ENCODE measurements at places on chromosomes 1 and 21.

DNA sequence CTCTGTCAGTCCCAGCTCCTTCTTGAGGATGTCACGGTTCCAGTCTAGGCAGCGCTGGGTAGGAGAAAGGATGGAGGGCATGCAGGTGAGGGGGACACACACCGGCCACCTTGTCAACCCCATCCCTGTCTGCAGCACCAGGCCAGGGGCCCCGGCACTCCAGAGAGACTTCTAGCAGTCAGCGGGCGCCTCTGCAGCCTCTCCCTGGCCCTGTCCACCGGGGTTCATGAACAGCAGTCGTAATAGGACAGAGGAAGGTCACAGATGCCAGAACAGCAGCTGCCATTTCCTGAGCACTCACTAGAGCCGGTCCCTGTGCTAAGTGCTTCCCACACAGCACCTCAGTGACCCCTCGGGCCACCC lies 16.3 kb upstream of the SDHB start:
- no peak for DNase-seq

DNA sequence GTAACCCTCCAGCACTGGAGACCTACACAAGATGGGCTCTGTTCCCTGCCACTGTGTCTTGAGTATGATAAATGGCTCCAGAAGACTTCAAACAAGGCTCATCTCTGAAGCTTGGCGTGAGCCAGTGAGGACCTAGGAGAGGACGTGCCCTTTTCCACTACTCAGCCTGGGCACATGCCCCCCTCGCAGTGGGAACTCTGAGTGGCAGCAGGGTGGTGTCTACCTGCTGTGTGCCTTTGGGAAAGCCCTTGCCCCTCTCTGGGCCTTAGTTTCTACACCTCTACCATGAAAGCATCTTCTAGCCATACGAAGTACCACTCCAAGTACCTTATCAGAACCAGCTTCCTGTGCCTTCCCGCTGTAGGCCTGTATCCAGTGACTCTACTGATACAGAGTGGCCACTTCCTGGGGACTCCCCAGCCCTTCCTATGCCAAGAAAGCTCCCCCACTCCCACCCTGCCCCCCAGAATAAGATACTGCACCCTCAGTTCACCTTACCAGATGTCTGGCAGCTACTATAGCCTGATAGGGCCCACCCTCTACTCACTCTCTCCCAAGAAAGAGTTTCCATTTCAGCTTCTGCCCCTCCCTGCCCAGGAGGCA lies 3.1 kb upstream of the MOB3C start:
- no peak for DNase-seq

DNA sequence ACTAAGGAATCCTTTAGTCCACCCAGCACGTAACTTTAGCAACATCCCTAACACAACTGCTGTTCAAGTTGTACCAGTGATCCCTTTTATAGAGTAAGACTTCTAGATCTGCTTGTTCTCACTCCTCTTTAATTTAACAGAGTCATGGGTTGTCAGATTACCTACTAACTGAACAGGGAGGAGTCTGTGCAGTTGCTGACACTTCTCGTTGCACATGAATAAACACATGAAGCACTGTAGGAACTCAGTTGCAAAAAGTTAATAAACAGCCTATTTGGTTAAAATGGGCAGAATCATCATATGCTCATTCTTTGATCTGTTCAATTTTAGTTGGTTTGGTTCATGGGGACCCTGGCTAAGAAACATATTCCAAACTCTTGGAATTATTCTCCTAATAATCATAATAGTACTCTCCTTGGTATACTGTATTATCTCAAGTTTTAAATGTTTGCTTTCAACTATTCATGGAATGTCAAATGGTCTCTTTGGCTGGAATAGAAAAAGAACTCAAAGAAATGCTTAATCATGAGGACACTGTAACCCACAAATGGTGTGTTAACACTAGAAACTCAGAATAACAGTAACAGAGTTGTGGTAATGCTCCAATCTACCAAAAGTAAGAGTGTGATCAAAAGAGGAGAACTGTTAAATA lies 15.6 kb downstream of the PLPPR5 start:
- no peak for DNase-seq

DNA sequence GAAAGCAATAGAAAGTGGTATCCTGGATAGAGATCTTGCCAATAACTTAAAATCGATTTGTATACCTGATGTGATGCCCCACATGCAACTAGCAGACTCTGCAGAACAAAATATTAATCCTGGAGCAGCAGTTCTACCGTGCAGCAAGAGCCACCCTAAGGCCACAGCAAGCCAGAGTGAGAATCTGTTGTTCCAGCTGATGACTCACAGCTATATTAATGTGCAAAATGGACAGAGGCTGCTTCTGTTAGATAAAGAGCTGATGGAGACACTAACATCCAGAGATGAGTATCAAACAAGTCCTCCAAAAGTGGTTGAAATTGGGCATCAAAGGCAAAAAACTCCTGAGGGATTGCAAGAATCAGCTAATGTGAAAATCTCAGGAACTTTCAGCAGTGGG lies 127.8 kb downstream of the MACF1 start:
- DNase-seq, result no peak

- DNase-seq, result no peak
Observed at GRCh38 chr1:71921204-71921603, 361.1 kb downstream of the NEGR1 start.

DNA sequence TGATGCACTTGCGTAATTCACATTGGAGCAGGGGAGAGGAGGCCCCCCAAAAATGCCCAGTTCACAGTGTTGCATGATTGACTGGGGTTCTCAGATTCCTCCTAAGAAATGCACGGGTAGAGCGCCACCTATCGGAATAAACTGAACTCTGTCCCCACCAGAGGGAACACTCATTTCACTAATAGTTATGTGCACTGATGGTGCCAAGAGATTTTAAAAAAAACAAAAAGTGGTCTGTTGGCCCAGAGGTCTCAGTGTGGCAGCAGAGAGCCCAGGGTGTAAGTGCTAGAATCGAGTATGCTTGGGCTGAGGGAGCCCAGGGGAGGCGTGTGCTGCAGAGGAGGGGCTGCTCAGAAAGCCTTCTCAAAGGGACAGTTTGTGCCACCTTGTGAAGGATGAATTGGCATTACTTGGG lies 6.9 kb downstream of the PINK1 start:
- peak; percentile 31 for DNase-seq

DNA sequence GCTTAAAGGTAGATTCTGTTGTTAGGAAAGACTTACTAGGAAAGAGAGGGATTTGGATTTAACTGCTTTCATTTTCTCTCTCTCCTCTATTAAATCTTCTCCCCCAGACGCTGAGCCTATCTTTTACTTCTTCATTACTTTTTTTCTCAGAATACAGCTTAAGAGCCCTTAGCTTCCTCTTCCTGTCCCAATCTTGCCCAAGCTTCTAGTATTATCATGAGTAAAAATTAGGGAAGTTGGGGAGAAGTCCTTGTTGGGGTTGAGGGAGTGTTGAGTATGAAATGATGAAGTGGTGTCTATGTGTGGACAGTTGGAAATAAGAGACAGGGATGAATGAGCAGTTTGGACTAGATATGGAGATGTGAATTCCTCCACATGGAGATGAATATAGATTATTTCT lies 35.0 kb downstream of the ACP6 start:
- no peak for DNase-seq

- peak; percentile 24 for DNase-seq
Observed at GRCh38 chr1:42777852-42778251, 6.9 kb upstream of the TMEM269 start.

- no peak for DNase-seq
Observed at GRCh38 chr1:229192031-229192430, 78.9 kb upstream of the RAB4A start.

DNA sequence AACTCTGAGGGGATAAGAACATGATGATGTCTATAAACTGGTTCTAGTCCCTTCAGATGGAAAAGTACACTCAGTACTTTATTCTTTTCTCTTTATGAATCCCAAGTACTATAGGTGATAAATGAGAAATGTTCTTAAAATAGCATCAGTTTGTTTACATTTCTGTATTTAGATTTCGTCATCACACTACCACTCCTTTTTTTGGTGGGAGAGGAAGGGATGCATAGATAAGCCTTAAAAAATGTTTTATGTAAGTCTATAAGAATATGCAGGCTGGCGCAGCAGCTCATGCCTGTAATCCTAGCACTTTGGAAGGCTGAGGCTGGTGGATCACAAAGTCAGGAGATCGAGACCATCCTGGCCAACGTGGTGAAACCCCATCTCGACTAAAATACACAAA lies 144.8 kb downstream of the USP25 start:
- DNase-seq, result no peak

- no peak for DNase-seq
Observed at GRCh38 chr1:51032936-51033335, 62.9 kb downstream of the CDKN2C start.

DNA sequence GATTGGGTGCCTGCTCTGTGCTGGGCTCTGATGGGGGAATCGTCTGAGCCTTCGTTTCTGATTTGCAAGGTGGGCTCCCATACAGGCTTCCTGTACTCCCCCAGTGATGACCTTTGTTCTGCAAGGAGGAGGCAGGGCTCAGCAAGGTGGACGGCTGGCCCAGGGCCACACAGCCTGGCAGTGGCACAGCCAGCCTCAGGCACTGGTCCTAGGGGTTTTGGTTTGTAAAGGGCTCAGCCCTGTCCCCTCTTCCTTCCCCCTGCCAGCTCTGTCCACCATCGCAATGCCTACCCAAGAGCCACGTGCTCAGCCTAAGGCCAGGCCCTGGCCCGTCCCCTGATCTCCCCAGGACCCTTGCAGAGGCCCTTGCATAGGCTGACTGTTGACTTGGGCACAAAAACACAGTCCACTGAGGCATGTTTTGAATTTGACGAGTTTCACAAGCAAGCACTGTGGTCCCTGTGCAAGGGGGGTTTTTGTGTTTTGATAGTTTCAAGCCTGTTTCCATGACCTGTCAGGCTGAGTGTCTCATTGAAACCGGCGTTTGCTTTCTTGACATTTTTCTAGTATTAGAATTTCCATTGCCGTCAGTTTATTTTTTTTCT lies 39.5 kb upstream of the TNFRSF1B start:
- DNase-seq, result no peak

GRCh38 chr1:70146488-70146887 lies 58.9 kb downstream of the LRRC40 start:
- DNase-seq, result no peak

DNA sequence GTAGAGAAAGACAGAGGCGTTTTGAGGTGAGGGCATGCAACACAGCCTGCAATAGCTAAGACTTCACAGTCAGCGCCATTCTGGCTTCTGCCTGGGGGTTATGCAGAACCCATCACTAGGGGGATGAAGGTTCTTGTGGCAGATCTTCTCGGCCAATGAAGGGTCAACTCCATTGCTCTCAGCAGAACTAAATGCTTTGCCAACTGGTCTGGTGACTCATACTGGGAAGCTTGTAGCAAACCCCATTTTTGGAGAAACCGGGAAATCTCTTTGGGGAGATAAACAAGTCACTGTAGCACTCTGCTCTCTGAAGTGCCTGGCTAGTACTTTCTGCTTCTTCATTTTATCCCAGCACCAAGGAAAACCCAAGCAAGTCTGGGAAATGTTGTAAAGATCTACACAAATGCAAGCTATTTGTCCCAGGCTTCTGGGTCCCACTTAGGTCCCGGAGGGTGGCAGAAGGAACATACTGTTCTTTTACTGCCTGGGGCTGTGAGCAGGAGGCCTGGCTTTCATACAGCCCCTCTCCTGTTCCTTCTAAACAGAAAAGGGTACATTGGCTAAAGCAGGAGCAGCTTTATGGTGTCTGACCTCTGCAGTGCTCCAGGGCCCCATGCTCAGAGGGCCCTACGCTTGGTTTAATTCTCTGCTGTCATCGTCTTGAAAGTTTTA lies 28.8 kb downstream of the SHISA4 start:
- DNase-seq, result peak; percentile 88

Measured in fibroblast of the conjunctiva (primary cell).